ENCODE measurements at places on chromosomes 13 and 19.

DNA sequence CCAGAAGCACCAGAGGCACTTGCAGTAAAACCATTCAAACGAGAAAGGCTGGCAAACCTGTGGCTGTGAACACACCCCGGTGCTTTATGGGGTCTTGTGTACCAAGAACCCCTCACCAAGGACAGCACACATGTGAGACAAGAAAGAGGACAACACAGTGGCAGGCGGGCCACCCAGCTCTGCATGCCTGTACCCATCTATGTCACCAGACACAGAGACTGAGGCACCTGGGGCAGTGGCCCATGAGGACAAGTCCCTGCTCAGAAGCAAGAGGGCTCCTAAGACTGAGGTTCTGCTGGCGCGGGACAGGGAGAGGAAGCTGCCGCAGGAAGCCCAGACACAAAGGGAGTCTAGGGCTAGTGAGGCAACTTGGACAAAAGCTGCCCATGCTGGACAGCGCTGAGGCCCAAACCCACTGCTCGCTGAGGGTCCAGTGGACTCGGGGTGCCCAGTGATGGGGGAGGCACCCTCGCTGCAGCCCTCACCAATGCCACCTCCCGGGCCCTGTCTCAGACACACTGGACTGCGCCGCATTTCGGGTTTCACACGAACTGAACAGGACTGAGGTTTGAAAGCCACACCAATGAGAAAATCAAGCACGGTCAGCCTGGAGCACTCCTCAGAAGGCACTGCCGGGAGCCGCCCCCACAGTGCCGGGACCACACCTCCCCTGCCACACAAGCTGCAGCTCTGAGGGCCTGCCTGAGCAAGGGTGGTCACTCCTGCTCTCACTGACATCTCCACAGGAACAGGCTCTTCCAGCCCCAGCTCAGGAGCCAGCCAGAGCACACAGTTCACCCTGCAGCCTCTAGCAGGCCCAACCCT is 232.7 kb downstream of the TUBA3C start:
- no peak for DNase-seq

DNA sequence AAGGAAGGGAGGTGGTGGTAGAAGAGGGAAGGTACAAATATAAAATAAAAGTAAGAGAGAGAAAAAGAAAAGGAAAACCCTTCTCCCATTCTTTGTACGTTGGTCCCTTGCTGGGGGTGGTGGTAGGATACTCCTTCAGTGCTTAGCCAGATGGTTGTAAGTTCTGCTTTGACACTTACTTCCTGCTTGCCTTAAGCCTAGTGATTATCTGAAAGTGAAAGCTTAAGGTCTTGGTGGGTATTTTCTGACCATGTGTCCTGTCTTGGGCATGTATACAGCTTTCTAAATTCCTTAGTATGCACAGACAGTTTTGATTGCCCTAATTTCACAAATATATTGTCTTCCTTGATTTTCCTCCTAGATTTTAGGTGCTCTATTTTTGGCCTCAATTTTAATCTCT is 314.8 kb downstream of the PCDH17 start:
- no peak for DNase-seq

DNA sequence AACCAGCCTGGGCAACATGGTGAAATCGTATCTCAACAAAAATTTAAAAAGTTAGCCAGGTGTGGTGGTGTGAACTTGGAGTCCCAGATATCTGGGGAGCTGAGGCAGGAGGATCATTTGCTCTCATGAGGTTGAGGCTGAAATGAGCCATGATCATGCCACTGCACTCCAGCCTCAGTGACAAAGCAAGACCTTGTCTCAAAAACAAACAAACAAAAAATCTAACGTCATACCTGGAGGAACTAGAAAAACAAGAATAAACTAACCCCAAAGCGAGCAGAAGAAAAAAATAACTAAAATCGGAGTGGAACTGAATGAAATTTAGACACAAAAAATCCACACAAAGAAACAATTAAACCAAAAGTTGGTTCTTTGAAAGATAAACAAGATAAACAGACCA is 1885.1 kb downstream of the OLFM4 start:
- DNase-seq: no peak

GRCh38 chr19:10113592-10113963 is 2.1 kb downstream of the P2RY11 start:
- DNase-seq: no peak

DNA sequence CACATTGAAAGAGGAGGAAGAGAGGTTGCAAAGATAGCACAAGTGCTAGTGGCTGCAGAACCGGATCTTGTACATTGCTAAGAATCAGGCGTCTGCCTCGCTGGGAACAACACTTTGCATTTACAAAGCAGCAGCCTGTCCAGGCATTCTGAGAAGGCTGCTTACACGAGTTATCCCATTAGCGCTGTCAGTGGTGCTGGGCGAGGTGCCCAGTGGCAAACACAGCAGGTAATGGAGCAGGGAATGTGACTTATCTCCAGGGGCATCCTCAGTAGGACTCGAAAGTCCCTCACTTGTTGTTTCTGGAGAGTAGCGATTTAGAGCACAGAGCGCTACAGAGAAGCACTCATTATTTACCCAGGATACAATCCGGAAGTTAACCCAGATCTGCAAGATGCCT is 209.6 kb downstream of the OLFM4 start:
- no peak for DNase-seq

DNA sequence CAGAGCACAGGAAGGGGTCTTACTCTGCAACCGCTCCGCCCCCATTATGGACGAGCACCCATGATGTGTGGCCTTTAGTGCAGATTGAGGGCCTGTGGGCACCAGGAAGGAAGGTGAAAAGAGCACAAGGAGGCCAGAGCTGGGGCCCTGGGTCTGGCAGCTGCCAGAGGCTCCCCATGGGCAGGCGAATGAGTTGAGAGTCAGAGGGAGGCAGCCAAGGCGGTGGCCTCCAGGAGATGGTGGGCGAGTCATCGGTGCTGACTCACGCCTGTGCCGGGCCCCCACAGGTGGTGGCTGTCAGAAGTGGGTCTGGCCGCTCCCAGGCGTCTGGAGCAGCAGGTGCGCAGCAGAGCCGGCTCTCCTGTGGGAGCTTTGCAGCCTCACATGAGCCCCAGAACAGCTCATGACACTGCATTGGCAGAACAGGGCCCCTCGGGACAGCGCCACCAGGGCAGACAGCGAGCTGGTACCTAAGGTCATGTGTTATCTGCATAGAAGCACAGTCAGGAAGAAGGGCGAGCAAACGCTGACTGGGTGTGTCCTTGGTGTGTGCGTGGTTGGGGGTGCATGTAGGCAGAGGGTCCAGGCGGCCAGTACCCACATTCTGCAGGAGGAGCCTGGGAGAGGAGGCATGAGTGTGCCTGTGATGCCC is 68.8 kb downstream of the CHST8 start:
- DNase-seq: no peak

DNA sequence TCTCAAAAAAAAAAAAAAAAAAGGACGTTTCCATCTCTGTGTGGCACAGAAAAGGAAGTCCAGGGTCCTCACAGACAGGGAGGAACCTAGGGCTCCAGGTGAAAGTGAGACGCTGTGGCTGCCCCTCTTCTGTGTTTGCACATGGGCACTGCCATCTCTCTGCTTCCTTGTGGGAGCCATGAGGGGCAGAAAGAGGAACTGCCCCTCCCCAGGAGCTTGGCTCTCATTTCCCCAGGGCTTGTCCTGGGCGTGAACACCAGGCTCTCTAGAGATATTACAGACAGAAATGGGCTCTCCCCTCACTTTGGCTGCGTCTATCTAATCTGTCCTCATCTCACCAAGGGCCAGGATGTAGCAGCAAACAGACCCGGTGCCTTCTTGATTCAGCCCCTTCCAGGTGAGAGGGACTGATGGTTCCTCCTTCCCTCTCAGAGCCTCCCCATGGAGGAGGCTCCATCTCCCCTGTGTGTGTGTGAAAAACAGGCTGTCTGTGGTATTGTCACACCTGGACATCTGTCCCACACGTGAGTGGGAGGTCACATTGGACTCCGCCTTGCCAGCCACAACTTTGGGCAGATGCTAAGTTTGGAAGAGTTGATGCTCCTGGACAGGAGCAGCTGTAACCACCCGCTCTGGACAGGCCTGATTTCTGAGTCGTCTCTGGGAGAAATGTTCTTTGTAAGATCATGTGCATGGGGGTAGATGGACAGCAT is 840 bp upstream of the LILRA4 start:
- no peak for DNase-seq

- DNase-seq: no peak
These were observed 513 bp downstream of the MIER2 start for GRCh38 chr19:343941-344624.

DNA sequence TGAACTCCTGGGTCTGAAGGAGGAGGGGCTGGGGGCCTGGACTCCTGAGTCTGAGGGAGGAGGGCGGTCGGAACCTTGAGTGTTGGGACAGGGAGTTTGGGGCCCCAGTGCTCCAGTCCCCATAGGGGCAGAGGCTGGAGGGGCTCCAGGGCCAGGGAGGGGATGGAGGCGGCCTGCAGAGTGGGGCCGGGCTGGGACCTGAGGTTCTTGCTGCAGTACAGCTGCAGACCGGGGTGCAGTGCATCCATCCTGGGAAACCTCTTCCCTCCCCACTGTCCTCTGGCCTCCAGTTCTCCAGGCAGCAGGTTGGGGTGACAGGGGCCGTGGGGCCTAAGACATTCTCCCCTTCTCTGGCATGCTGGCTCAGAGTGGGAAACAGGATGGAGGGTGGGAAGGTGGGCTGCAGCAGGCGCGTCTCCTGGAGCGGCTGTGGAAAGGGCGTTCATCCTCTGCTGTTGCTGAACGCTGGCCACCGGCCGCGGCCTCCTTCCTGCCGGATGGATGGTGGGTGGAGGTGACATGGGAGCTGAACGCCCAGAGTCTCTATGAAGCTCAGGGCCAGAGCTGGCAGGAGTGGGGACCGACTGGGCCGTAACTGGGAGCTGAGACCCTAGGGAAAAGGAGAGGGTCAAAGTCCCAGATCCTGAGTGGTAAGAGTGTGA is 1.6 kb downstream of the BRSK1 start:
- DNase-seq: no peak

GRCh38 chr19:11856596-11857250 is 8.2 kb downstream of the ZNF439 start:
- no peak for DNase-seq

- no peak for DNase-seq
These were observed 15.9 kb downstream of the CBY2 start for GRCh38 chr13:45718063-45718462.

DNA sequence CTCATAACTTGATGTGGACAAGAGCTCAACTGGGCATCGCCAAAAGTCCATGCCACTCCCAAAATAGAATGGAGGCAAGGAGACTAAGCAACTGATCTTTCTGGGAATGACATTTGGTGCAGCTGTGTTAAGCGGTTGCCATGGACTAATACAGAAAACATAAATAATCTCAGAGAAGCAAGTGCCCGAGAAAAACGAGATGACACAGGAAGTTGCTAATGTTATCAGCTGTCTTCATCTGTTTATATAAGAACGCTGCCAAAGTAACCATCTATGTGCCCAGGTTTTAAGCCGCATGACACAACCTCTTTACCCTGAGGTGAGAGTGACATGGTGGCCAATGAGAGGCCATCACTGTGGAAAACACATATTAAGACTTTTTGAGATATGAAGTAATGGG is 54.9 kb upstream of the SACS start:
- no peak for DNase-seq

GRCh38 chr19:46487802-46488445 is 7.7 kb downstream of the PNMA8B start:
- DNase-seq: peak; percentile 66

DNA sequence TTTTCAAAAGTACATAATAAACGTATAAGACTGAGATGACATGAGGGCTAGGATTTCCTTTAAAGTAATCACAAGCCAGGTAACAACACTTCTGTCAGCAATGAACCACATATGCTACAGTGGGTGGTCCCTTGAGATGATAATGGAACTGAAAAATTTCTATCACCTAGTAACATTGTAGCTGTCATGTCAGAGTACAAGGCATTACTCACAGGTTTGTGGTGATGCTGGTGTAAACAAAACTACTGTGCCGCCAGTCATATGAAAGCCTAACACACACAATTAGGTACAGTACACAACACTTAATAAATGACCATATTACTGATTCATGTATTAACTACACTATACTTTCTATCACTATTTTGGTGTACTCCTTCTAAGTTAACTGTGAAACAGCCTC is 36.8 kb downstream of the MIPEP start:
- no peak for DNase-seq

DNA sequence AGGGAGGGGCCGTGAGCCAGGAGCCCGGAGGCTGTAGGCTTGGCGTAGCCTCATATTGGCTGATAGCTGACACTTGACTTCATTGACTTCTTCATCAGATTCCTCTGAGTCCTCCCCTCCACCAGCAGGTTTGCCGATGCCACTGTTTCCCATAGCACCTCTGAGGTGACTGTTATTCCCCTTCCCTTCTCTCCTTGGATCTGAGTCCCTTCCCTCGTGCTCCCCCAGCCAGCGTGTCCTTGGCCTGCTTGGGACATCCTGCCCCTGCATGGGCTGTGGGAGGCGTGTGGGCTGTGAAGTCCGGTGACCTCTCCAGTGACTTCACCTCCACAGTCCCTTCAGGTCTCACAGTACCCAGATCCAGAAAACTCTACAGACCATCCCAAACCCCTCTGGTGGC is 8.8 kb downstream of the PPP1R37 start:
- no peak for DNase-seq

- DNase-seq: peak; percentile 33
These were observed 467 bp downstream of the LAMP1 start for GRCh38 chr13:113297370-113298042.

DNA sequence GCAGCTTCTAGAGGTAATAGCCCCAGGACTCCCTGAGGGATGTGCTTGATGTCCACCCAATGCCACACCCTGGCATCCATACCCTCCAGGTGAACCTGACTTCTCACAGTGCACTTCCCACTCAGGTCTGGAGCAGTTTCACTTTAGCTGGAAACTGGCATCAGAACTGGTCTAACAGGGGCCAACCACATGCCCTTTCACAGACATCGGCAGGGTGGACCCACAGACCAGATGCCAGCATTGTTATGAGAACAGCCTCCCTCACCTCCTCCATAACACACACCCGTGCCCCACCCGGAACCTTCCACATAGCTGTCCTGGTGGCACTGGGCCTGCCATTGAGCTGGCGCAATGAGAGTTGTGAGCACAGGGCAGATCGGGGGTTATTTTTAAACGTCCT is 77.4 kb upstream of the GPR12 start:
- DNase-seq: no peak

DNA sequence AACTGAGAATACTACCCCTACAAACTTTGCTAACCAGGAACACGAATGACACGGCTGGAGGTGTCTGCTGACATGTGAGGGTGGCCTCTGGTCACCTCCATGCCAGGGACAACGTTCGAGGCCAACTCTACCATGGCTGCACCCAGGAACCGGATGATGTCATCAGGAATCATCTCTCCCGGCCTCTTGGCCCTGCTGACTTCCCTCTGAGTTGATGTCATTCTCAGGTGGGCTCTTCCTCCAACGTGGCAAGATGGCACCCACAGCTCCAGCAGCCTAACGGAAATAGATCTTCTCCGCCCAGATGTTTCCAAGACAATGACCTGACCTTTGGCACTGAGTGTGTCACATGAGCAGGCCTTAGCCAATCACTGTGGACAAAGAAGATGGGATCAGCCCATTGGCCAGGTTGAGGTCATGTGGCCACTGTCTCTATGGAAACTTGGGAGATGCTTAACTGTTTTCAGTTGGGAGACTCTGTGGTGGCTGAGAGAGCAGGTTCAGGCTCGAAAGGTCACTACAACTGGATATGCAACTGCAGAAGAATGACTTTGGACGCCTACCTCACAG is 15.0 kb downstream of the MBD3L2B start:
- DNase-seq: no peak

GRCh38 chr19:6743066-6743465 is 3.6 kb downstream of the TRIP10 start:
- DNase-seq: no peak

- peak; percentile 62 for DNase-seq
These were observed 9.1 kb downstream of the LYL1 start for GRCh38 chr19:13093407-13094105.

- no peak for DNase-seq
These were observed 9.7 kb downstream of the INAFM1 start for GRCh38 chr19:47284324-47284899.

Measured in stimulated activated CD8-positive, alpha-beta memory T cell treated with anti-CD3 and anti-CD28 coated beads, Interleukin-4, amount 100 ng/mL, for 24 hours (primary cell).